ENCODE measurements at places on chromosomes 2 and 18.

DNA sequence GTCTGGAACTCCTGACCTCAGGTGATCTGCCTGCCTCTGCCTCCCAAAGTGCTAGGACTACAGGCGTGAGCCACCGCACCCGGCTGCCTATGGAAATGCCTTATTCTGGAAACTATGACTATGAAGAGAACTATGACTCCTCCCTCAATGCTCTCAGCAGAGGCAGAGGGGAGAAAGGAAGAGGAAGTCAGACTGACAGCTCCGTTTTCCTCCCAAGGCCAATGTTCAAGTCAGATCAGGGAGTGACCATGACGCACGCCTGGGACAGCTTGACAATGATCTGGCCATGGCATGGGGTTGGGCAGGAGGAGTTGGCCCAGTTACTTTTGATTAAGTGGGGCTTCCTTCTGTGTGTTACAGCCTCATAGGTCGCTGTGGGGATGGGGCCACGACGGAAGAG, 44.3 kb upstream of the MRPL33 start:
- no peak for DNase-seq

- DNase-seq: no peak
Measured at GRCh38 chr2:187168720-187169713, 279.0 kb downstream of the CALCRL start.

- DNase-seq: no peak
Measured at GRCh38 chr18:76491473-76491775, 3.6 kb downstream of the ZNF516 start.

DNA sequence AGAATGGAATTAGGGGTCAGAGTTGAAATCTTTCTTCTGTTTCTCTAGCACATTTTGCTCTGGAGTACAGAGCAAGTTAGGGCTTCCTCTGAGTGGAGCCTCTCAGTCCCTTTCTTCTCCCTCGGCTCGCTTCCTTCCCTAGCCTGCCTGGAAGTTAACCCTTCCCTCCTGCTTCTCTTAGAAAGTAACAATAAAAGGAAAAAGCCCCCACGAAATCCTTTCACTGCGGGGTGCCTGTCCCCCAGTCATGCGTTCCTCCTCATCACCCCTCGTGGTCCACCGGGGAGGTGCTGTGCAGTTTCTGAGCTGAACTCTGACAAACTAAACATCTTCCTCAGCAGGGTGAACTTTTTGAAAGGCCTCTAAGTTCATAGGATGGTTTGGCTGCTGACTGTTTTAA, 2.0 kb downstream of the IGFBP2 start:
- no peak for DNase-seq

DNA sequence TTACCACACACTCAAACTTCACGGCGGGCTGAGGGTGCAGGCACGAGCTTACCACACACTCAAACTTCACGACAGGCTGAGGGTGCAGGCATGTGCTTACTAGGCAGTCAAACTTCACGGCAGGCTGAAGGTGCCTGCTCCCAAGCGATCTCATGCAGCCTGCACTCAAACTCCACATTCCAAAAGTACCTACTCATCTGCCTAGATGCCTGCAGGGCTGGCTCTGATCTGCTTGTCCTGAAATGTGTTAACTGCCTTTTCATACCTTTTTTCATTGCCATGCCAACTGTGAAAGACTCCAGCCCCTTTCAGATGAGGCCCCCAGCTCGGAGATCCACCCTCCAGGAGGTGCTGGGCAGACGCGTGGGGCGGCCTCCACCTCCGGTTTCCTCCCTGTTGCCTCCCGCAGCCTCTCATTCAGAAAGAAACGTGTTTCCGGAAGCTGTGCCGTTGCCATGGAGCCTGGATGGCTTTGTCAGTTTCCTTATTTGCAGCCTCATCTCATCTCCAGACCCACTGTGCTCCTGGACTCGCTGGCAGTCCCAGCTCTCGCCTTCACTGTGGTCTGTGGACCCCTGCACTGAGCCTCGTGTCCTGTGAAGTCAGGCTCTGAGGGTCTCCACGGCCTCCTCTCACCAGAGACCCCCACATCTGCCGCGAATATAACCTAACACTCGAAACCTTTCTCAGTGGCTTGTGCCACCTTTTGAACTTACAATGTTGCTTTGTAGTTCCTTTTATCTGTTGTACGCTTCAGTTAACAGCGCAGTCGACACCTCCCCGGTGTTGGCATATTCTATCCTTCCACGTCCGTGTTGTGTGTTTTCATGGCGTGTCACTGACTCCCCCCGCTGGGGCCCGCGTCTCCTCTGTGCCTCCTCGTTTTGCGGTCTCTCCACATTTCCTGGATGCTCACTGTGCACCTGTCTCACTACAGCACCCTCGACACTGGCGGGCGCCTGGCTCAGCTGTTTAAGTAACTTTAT, 106.1 kb upstream of the ALKAL2 start:
- peak; percentile 28 for DNase-seq

GRCh38 chr2:98149333-98149697, 62.3 kb downstream of the VWA3B start:
- peak; percentile 42 for DNase-seq

DNA sequence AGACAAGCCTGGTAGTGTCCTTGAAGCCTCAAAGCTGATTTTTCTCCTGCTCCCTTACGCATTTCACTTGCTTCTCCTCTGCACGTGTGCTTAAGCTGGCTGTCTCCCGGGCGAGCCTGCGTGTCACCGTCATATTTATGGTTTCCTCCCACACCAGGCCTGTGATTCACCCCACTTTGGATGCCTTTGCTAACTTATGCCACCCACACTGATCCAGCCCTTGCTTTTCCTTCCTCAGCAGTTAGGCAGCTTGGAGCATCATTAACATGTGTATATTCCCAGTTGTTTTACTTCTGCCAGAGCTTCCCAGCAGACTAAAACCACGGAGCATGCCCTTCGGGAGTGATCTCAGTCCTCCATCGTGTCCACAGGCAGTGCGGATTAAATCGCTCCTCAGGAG, 2.2 kb downstream of the ST3GAL5 start:
- peak; percentile 88 for DNase-seq

- no peak for DNase-seq
Measured at GRCh38 chr2:128833664-128834027, 515.0 kb upstream of the HS6ST1 start.

GRCh38 chr2:158512323-158512722, 55.6 kb downstream of the PKP4 start:
- no peak for DNase-seq

GRCh38 chr18:10023853-10024570, 110.2 kb downstream of the VAPA start:
- no peak for DNase-seq

GRCh38 chr18:63994783-63995399, 25.0 kb downstream of the SERPINB8 start:
- DNase-seq: peak; percentile 11

DNA sequence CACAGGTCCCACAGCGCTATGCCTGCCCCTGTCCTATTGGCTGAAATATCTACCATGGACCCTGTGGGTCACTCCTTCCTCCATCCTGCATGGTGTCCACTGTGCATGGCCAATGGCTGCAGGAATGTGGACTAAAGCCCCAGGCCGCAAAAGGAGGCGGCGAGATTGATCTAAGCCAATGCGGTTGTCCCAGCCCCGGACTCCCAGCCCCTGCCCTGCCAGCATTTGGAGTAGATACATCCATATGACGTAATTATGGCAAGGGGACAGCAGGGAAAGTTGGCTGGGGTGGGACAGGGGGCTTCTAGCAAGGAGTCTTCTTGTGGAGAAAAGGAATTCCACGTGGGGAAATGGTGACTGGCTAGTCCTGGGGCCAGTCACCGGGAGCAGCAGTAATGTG, 11.4 kb upstream of the ZNF516 start:
- DNase-seq: no peak

DNA sequence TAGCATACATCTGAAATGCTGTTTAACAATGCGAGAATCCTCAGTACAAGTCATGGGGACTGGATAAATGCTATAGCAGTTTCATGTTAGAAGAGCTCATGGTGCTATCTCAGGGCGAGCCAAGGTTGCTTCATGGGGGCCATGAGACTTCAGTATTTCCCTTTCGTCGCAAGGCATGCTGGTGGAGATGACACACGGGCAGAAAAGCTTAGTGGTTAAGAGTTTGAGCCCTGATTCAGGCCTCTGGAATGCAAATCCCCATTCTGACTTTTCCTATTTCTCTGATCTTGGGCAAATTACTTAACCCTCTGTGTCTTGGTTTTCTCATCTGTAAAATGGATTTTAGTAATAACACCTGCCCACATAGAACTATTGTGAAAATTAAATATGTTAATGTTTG, 57.4 kb upstream of the EPHA4 start:
- no peak for DNase-seq

- DNase-seq: peak; percentile 97
Measured at GRCh38 chr2:2613279-2614199, 282.5 kb upstream of the MYT1L start.

DNA sequence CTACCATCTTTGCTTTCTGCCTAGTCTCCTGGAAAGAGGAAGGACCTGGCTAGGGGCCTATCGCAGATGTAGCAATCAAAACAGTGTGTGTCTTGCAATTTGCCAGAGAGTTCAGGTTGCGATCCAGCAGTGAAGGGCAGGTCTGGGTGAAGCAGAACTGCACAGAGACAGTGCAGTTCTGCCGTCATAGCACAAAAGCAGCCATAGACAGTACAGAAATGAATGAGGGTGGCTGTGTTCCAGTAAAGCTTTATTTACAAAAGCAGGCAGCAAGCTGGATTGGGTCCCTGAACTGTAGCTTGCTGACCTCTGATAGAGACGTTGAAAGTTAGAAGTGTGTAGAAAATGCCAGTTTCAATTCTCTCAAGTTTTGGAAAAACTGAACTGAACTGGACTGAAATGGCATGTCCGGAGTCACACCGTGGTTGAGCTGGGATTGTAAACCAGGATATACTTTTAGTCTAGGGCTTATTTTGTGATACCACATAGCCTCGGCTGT, 186.8 kb downstream of the LTBP1 start:
- DNase-seq: no peak

DNA sequence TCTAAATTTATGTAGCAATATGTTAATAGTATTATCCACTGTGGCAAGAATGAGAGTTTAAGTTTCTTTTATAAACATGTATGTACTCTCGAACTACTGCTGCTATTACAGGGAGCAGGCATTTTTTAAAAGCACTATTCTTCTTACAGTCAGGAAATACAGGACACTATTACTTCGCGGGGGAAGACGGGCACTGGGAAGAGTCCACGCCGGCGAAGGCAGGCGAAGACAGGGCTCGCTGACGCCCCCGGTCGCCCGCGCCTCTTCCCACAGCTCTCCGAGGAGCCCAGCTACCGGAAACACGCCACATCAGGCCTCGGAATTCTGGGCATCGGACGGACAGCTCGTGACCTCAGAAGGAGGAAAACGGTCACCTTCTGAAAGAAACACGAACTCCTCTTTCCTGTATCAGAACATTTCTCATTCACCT, 90.2 kb downstream of the FAM161A start:
- no peak for DNase-seq

DNA sequence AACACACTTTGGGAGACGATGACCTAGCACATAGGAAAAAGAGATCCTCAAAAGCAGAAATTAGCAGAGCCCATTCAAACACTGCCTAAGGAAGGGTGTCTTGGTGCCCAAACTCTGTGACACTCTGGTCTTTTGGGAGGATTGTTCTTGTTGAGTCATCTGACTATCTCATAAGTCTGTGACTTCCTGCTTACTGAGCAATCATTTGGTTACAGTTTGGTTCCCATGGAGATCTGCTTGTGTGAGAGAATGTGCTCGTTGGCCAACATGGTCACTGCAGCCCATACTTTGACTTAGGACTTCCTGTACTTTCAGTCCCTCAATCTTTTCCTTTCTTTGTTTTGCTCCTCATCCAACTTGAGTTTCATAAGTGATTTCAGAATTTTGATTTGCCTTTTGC, 602.9 kb downstream of the NYAP2 start:
- no peak for DNase-seq

- DNase-seq: no peak
Measured at GRCh38 chr2:11998218-11998617, 251.8 kb downstream of the LPIN1 start.

DNA sequence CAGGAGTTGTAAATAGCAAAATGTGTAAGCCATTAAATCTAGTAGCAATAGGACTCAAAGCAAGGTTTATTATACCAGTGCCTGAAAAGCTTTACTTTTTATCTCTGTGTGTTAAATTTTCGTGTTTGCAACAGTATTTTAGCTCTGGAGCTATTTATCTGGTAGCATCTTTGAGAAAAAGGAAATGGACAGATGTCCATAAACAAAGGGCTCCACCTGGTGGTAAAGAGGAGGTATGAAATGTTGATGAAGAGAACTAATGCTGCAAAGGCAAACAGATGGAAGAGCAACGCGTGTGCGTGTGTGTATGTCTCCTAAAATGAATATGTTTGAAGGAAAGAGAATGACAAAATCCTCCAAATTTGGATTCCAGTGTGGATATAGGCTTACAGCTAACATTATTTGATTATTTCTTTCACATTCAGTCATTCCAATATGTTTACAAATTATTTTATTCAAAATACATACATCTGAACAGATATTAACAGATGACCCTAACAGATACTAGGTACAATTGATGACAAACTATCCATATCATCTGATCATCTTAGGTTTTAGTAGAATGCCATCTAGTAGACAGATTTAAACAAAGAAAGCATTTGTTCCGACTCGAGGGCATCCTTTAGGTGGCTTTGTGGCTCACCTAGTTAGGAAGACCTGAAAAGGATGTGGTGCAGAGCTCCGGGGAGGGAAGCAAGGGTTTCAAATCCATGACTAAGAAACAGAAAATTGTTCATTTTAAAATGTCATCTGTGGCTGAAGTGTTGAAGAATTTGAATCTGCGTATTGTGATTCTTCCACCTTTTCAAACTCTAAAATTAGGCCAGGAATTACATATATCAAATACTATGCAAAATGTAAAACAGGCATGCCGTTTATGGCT, 383.3 kb downstream of the MTX2 start:
- DNase-seq: no peak

DNA sequence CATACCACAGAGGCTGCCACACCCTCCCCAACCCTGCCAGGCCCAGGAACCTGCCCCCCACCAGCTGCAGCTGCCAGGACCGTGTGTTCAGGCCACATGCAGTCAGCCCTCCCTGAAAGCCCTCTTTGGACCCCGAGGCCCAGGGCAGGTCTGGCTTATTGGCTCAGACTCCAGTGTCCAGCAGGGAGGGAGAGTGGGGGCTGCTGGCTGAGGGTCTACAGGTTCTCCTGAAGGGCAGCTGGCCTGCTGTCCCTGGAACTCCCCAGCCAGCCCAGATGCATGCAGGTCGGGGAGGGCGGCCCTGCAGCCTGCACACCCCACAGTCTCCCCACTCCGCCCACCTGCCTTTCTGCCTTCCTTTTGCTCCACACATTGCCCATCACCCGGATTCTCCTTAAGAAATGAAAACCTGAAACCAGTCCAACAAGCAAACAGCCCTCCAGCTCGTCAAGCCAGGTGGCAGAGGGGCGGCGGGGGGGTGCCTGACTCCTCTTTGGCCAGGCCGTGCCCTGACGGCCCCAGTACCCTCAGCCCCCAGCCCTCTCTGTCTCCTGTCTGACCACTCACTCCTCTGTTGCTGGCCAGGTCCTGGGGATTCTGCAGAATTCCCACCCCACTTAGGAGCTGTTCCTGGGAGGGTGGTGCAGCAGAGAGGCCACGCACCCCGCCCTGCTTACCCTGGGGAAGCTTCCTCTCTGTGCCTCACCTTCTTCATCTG, 18.0 kb downstream of the GPR35 start:
- no peak for DNase-seq

GRCh38 chr2:232368311-232368731, 10.2 kb upstream of the ALPP start:
- no peak for DNase-seq
